CD8-positive, alpha-beta memory T cell (primary cell): ENCODE measurements at places on chromosomes 4 and X.

DNA sequence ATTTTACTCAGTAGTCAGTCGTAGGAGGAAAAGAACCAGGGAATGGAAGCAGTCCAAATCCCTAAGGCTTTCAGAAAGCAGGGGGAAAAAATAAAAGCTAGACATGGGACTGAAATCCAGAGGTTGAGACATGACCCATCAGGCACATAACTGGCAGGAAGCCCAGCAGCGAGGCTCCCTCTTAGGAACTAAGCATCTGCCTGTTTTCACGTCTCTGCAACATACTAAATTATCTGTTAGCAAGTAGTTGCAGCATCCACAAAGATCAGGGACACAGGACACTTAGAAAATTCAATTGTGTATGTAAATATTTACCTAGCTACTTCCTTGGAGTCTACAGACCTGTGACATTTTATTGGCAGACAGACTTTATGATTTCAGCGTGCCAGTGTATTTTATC, 118.0 kb upstream of the EDNRA start:
- no peak for DNase-seq

GRCh38 chr4:106247600-106247999, 68.4 kb downstream of the TBCK start:
- DNase-seq: no peak

- DNase-seq: no peak
Measured at GRCh38 chrX:119775517-119776238, 15.8 kb downstream of the RPL39 start.

DNA sequence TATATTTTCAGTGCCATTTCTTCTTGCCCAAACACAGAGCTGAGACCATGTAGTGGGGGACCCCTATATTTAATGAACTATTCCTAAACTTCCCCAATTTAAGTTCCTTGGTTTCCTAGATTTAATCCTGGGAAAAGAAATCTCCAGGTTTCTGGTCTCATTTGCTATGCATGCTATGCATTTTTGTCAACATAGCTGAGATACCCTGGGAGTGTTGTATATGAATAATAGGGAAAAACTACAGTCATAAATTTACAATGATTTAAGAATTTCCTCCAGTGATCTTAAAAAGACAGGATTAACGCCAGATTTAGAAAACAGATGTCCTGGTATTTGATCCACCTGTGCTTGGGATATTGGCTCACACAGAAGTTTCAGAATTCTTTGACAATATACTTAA, 136.8 kb upstream of the RAPGEF2 start:
- DNase-seq: no peak

DNA sequence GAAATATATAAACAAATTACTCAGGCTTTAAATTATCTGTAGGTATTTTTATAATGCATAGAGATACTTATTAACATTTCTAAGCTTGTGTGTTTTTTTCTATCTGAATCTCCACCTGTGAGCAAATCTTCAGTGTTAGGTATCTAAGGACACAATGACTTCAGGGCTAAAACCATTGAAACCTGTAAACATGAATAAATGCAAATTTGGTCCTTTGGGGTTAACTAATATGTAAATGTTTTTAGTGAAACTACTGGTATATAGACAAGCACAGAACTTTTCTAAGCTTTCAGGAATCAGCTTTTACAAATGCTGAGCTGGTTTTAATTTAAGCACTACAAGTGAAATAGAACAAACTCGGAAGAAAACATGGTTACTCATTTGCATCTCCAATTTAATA, 147.9 kb downstream of the FBXO8 start:
- DNase-seq: no peak

DNA sequence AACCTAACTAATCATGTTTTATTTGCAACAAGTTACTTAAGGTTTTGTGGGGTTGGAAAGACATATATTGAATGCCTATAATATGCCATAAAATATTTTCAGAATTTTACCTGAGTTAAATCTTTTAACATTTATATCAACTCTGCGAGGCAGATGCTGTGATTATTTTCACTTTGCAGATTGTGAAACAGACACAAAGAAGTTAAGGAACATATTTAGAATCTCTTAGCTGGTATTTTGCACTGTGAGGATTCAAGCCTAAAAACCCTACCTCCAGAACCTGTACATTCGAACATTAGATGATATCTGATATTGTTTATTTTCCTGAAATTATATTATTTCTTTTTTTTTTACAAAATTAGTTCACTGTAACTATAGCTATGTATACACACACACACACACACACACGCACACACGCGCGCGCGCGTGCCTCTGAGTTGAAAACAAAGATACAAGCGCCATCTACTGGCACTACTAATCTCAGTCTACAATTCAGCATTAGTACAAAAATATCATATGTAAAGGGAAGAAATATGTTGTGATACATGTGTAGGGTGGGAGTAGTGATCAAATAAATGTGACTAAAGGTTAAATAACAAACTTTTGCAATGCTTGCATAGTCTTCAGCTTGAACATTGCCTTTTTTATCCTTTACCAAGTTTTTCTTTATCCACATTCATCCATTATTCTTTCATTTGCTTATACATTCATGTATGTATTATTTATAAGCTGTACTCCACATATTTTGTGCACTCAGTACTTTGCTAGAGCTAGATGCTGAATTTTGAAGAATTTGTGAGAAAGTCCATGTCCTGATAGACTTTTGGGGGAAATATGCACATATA, 61.5 kb downstream of the ANXA10 start:
- peak; percentile 36 for DNase-seq

- DNase-seq: no peak
Measured at GRCh38 chr4:47619691-47620090, 134.6 kb downstream of the ATP10D start.

GRCh38 chr4:160117686-160118085, 1014.8 kb downstream of the RAPGEF2 start:
- DNase-seq: no peak

GRCh38 chr4:77433418-77433733, 172.2 kb upstream of the CXCL13 start:
- DNase-seq: peak; percentile 8

GRCh38 chr4:107991945-107992630, 2.4 kb downstream of the HADH start:
- no peak for DNase-seq

DNA sequence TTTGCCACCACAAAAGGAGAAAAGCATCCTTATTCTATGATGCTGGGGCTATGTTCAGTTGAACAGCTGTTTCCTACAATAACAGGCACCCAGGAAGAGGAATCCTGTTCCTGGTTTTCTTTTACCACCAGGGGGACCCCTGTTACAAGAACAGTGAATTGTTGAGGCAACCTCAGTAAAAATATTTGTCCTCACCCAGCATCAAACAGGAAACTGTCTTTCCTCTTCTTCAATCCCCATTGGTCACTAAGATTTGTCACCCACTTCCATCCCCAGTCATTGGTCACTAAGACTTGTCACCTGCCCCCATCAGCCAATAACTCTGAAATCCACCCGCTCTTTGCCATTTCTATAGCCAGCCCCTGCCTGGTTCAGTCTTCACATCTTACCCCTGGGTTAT, 143.5 kb upstream of the GALNT7 start:
- peak; percentile 26 for DNase-seq

GRCh38 chr4:181756451-181757095, 486.6 kb upstream of the TENM3 start:
- DNase-seq: no peak

- DNase-seq: no peak
Measured at GRCh38 chr4:116101321-116101720, 984.1 kb downstream of the TRAM1L1 start.

DNA sequence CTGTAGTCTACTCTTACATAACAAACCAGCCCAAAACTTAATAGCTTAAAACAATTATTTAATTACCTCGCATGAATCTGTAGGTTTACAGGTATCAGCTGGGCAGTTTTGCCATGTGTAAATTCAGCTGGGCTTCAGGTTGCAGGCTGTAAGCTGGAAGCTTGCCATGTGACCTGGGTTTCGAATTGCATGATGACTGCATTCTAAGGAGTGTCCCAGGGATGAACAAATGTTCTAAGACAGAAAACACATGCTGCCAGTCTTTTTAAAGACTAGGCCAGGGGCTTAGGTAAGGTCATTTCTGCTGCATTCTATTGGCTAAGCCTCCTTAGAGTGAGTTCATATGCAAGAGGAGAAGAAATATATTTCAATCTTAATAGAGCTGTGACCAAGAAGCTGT, 44.8 kb downstream of the GRIA2 start:
- DNase-seq: no peak

GRCh38 chr4:32427566-32427965, 1707.4 kb downstream of the PCDH7 start:
- no peak for DNase-seq

- no peak for DNase-seq
Measured at GRCh38 chrX:103513067-103513466, 6.2 kb downstream of the RAB40A start.

DNA sequence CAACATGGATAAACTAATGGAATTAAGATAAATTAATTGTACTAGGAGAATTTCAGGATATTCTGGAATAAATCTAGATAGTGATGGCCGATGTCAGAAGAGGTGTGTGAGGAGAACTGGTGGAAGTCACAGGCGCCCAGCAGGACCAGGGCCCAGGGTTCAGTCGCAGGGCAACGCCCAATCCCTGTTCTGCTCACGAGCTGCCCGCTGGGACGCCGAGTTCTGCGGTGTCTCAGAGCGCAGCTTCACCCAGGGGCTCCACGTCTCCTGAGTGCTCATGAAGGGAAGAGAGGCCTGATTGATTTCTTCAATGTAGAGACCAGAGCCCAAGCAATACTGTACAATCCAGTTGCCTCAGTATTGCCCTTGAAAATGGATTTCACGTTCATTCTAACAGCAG, 1.5 kb upstream of the HSPA4L start:
- no peak for DNase-seq

GRCh38 chr4:37517326-37517725, 168.8 kb downstream of the RELL1 start:
- DNase-seq: no peak

DNA sequence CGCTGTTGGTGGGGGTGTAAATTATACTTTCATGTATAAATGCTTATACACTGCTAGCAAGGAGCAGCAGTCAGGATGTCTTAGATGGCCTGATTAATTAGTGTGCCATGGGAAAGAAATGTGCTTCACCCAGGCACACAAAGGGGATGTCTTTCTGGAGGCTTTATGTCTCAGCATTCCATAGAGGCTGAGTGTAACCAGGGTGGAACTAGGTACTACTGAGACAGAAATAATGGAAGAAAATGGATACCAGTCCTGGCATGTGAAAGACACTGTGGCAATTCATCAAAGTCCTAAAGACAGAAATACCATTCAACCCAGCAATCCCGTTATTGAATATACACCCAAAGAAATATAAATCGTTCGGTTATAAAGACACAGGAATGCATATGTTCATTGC, 52.5 kb downstream of the PF4 start:
- no peak for DNase-seq

GRCh38 chr4:38523054-38523453, 140.9 kb upstream of the KLF3 start:
- no peak for DNase-seq

DNA sequence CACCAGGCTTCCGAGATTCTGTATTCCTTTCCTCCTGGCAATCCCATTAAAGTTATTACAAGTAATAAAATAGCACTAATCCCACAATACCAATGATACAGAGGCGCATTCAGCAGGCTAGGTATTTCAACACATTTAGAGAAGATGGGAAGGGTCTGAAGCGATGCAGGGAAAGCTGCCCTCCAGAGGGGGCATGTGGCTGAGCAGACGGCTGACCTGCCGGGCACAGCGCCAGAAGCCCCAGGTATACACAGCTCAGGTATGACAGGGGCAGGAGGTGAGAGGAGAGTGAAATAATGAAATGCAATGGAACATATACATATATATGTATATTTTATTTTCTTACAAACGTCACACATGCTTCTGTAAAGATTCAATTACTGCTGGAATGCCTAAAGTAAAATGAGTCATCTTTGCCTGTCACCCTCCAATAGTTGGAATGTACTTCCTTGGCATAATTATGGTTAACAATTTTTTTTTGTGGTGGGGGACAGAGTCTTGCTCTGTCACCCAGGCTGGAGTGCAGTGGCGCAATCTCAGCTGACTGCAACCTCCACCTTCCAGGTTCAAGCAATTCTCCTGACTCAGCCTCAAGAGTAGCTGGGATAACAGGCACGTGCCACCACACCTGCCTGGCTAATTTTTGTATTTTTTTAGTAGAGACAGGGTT, 21.3 kb upstream of the CDKN2AIP start:
- no peak for DNase-seq

GRCh38 chr4:117700111-117700892, 334.0 kb upstream of the NDST3 start:
- no peak for DNase-seq

GRCh38 chrX:37425370-37425769, 76.2 kb downstream of the PRRG1 start:
- no peak for DNase-seq

- no peak for DNase-seq
Measured at GRCh38 chr4:84958434-84958833, 8.1 kb downstream of the WDFY3 start.

GRCh38 chrX:67351411-67351810, 192.4 kb upstream of the AR start:
- no peak for DNase-seq

- DNase-seq: no peak
Measured at GRCh38 chr4:65450899-65451298, 219.4 kb downstream of the EPHA5 start.

GRCh38 chr4:188082796-188083195, 26.6 kb downstream of the TRIML2 start:
- no peak for DNase-seq

- no peak for DNase-seq
Measured at GRCh38 chr4:7717161-7717560, 222.5 kb downstream of the AFAP1 start.

DNA sequence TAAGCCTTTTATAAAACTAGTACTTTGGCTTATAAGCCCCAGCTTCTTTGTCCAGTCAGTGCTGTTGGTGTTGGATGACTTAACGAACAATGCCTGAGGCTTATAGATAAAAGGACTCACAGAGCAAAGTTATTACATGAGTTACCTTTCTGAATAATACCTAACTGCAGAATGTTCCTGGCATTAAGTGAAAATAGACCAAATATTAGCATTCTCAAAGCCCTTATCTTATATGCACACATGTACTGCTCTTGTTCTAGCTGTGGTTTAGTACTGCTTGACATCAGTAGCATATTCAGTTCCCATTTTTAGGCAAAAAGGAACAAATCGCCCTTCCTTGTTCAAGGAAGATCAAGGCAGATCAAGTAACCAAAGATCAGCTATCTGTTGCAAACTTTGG, 131.6 kb downstream of the ZNF330 start:
- no peak for DNase-seq

DNA sequence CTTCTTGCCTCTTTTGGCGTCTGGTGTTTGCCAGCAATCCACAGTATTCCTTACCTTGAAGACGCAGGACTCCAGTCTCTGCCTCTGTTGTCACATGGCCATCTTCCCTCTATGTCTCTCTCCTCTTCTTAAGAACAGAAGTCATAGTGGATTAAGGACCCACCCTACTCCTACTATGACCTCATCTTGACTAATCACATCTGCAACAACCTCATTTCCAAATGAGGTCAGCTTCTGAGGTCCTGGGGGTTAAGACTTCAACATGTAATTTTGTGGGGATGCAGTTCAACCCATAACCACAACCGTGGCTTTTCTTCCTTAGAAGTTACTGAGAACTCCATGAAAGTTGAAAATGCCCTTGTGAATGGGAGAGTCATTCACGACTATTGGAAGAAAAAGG, 23.3 kb downstream of the TLR8 start:
- no peak for DNase-seq
